Esophagus squamous epithelium (tissue), 5 donors: ENCODE measurements at places on chromosomes 13 and 19.

- no peak for DNase-seq
Measured at GRCh38 chr13:33146843-33147611, 130.8 kb downstream of the KL start.

DNA sequence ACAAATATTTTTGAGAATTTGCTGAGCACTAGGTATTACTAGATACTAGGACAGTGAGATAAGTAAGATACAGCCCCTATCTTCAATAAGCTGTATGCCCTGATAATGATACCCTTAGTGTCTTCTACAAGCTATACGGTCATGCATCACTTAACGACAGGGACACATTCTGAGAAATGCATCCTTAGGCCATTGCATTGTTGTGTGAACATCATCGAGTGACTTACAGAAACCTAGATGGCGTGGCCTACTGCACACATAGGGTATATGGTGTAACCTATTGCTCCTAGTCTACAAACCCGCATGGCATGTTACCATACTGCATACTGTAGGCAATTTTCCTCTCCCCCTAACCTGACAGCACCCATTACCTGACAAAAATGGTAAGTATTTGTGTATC, 64.9 kb downstream of the LRCH1 start:
- no peak for DNase-seq

- no peak for DNase-seq
Measured at GRCh38 chr13:28528848-28529247, 33.9 kb upstream of the FLT1 start.

DNA sequence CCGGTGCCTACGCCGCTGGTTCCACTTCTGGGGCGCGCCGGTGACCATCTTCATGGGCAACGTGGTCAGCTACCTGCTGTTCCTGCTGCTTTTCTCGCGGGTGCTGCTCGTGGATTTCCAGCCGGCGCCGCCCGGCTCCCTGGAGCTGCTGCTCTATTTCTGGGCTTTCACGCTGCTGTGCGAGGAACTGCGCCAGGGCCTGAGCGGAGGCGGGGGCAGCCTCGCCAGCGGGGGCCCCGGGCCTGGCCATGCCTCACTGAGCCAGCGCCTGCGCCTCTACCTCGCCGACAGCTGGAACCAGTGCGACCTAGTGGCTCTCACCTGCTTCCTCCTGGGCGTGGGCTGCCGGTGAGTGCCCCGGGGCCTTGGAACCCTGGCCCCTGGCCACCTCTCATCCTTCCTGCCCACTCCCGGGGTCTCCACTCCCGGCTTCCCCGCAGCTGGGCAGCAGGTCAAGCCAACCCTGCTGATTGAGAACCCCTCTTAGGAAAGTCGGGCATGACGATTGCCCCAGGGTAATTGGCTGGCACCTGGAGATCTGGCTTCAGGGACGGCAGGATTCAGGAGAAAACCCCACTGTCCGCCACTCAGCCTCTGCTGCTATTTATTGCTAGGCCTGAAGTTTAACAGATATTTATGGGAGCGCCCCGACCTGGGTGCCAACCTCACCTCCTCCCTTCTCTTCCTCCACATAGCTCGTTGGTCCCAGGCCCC, 39.1 kb downstream of the TRPM4 start:
- no peak for DNase-seq

DNA sequence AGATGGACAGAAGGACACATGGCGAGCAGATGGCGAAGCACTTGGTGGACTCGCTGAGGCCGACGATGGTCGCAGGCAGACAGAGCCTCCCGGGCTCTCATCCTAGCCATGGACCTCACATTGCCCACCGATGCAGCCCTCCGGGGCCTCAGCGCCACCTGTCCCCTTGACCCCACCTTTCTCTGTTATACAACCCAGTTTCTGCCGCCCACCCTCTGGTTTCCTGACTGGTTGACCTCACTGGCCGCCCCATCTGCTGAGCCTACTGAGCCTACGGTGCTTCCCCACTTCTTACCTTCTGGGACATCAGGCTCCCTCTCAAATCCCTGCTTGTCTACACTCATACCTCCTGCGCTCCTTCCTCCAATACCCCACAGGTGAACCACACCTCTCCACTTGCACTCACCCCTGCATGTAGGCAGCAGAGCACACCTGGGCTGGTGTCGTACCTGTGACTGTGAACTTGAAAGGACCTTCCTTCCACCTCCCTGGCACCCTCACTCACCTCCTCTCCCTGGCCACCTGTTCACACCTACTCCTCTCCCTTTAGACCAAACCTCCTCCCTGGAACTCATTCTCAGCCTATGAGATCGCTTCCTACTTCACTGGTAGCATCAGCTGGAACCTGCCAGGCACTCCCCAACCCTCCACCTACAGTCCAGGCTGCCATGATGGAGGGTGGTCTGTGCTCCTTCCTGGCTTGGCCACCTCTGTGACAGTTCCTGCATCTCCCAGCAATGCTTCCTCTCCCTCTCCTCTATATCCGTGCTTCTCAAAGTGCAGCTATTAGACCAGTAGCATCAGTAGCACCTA, 36.1 kb downstream of the HPN start:
- DNase-seq: no peak

GRCh38 chr19:3243819-3244700, 19.6 kb downstream of the CELF5 start:
- DNase-seq: no peak

GRCh38 chr19:47598407-47599349, 10.3 kb upstream of the BICRA start:
- DNase-seq: no peak

DNA sequence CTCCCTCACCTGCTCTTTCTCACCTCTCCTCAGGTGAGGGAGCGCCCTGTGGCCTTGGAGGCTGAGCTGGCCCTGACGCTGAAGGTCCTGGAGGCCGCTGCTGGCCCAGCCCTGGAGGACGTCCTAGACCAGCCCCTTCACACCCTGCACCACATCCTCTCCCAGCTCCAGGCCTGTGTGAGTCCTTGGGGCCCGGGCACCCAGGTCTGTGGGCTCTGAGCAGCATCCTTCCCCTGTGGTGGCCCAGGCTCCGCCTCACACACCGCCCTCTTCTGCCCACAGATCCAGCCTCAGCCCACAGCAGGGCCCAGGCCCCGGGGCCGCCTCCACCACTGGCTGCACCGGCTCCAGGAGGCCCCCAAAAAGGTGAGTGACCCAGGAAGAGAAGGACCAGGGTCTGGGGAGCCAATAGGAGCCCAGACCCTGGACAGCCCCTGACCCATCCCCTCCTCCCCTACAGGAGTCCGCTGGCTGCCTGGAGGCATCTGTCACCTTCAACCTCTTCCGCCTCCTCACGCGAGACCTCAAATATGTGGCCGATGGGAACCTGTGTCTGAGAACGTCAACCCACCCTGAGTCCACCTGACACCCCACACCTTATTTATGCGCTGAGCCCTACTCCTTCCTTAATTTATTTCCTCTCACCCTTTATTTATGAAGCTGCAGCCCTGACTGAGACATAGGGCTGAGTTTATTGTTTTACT, 1.9 kb downstream of the IFNL1 start:
- no peak for DNase-seq

- DNase-seq: no peak
Measured at GRCh38 chr19:38879400-38879751, 1.3 kb upstream of the RINL start.

DNA sequence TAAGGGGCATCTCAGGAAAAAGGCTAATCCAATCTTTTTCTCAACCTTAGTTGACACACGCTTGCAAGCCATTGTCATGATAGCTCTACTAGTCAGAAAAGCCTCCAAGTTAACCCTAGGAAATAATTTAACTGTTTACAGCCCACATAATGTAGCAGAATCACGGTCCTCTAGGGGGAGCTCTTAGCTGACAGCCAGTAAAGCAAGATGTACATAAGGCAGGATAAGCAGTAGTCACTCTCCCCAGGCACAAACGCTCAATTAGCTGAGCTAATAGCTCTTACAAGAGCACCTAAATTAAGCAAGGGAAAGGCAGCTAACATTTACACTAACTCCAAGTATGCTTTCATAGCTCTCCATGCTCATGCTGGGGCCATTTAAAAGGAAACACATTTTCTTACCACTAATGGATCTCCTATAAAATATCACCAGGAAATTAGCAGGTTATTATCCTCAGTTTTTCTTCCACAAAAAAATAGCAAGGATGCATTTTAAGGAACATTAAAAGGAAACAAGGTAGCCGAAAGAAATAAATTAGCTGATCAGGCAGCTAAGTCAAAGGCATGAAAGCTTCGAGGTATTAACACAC, 33.7 kb upstream of the ZSCAN5A start:
- DNase-seq: no peak

DNA sequence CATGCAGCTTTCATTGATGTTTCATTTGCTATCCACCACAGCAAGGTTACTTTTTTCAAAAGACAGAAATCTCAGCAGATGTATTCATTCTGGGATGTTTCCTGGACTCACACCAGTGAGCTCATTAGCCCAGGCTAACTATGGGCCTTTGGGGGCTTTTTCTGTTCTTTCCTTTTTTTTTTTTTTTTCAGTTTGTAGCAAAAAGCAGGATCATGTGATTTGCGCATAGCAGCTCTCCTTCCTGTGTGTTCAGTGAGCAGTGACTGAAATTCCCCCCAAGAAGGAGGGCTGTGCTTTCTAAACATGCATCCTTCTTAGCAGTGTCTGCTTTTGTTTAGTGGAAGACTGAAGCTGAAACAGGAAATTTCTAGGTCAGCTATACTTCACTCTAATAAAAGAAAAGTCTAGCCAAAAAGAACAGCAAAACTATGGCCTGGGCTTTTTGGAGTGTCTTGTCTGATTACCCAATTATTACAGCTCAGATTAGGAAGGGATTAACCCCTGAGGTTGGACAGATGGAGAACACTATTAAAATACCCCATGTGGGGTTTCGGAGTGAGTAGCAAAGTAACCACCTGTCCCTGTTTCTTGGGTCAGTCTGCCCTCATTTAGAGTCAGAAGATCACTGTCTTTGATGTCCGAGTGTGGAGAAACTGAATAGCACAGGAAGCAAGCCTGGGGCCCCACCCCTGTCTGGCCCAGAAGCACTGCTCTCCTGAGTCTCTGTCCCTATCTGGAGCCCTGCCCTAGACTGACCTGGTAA, 8.9 kb upstream of the AMER2 start:
- no peak for DNase-seq

- DNase-seq: no peak
Measured at GRCh38 chr19:43380771-43381386, 27.4 kb downstream of the CD177 start.

DNA sequence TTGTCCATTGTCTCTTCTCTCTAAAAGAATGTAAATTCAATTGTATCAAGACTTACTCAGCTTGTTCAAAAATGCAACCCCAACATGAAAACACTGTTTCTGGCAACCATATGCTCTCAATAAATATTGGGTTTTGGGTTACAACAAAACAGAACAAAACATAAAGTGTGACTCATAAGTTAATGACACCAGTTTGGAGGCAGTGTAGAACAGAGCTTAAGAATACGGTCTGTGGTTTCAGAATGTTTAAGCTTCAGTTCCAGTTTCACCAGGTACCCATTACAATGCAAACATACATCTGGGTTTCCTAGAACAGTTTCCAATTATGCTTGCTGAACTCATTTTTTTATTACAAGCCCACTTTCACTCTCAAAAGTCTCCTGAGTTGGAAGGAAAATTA, 285.8 kb upstream of the PCDH9 start:
- DNase-seq: no peak

GRCh38 chr13:73996569-73996968, 137.6 kb downstream of the KLF12 start:
- no peak for DNase-seq

DNA sequence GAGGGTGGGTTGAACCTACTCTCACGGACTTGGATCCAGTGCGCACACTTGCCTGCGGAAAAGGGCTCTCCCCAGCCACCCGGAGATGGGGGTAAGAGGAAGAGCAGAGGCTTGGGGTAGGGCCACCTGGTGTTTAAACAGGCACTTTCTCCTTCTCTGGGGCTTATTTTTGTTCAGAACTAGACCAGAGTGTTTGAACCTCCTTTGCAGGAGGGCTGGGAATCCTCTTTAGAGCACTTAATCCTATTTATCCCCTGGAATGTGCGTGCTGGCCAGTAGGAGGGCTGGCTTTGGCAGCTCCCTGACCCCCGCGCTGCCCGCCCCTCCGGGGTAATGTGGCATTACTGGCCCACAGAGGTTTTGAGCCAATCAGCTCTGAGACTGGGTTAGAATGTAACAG, 2.0 kb downstream of the RGS9BP start:
- DNase-seq: no peak

- DNase-seq: no peak
Measured at GRCh38 chr13:67117010-67117550, 113.1 kb downstream of the PCDH9 start.

DNA sequence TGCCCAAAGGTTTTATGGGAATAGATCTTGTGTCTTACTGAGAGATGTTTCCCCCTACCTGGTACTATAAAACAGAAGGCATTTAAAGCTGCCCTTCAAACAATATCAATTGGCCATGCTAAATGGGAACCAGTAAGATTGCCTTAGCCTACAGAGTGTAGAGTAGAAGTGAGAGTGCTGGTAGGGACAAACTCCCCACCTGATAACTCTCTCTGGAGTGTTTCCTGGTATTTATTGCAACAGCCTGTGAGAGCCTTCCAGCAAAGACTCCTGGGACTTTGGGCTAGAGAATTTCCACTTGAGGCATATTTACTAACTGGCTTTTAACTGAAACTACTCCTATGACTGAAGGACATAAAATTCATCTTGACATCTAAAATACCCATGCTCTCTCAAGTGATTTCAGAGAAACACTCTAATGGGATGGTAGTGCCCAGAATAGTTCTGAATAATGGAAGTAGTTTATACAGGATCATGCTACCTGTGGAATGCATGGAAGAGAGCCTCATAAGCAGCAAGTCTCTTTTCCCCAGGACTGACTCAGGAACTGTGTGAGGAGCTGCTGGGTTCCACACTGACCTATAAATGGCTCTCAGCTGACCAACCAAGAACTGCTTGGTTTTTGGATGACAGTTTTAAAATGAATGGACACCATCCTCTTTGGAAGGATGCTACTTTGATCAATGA, 132.7 kb upstream of the SLITRK5 start:
- DNase-seq: no peak

DNA sequence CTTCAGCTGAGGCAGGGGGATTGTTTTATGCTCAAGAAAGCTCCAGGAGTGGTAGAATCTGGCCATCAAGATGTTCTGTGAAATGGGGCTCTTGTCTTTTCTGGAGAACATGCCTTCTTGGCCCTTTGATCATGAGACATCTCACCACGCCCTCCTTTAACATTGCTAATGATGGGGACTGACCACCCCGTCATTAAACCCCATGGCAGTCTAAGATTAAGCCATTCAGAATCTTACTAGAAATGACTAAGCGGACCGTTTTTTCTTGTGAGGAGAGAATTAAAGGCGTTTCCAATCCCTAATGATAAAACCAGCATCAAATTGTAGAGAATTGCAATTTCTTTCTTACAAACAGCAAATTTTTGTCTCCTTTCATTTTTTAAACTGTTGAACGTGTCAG, 89.4 kb downstream of the COL4A2 start:
- no peak for DNase-seq
